ENCODE measurements at places on chromosomes 16 and 17.

- no peak for DNase-seq
Observed at GRCh38 chr16:81477697-81478693, 33.4 kb downstream of the CMIP start.

DNA sequence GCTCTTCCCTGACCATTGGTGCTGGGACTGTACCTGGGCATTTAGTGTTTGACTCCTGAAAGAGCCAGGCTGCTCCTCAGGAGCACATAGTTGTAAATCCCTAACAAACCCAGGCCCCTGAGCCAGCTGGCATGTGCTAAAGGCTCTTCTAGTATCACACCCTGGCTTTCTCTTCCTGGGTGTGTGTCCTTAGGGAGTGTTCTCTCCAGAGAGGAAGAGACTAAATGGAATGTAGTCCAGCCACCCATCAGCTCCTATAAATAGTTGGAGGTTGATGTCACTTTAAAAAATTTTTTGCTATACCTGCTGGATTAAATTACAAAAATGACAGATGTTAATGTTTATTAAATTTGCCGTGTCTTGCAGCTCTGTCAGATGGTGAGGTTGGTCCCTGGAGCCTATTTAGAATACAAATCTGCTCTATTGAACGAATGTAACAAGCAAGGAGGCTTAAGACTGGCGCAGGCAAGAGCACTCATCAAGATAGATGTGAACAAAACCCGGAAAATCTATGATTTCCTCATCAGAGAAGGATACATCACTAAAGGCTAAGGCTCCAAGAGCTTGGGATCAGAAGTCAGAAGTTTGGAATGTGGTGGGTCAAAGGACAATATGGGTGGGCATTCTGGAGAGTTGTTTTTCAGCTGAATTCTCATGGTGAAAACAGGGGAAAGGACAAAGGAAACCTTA lies 13.1 kb upstream of the DUSP14 start:
- DNase-seq: peak; percentile 84

- no peak for DNase-seq
Observed at GRCh38 chr16:57649846-57650245, 18.3 kb upstream of the ADGRG3 start.

- DNase-seq: peak; percentile 59
Observed at GRCh38 chr17:49260011-49260816, 29.6 kb upstream of the PHOSPHO1 start.

- DNase-seq: peak; percentile 67
Observed at GRCh38 chr16:19130852-19131824, 17.4 kb downstream of the ITPRIPL2 start.

DNA sequence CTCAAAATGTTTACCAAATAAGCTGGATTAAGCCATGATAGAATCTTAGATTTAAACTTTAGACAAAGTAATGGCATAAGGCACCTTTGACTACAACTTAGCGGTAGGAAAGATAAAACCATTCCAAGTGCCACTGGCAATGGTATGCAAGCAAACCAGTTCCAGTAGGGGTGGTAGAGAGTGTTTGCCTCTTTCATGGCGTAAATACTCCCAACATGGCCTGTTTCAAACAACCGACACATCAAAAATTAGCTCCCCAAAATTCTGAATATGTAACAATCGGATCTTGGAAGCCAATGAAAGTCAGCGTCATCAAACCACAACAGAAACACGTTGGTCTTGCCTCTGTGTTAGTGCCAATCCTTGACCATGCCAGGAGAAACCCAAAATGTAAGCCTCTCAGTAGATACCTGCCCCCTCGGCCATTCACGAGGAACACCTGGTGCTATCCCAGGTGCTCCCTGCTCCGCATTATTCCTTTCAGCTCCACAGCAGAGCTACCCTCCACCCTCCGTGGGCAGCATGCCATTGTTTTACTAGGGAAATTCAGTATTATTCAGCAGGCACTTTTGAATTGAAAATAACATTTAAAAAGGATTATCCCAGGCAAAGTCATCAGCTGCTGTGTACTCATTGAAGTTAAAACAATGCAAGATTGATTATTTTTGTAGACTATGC lies 307.8 kb upstream of the CDH11 start:
- DNase-seq: no peak

- no peak for DNase-seq
Observed at GRCh38 chr17:49383060-49383459, 21.0 kb upstream of the ZNF652 start.

- no peak for DNase-seq
Observed at GRCh38 chr17:63275318-63275970, 170.7 kb downstream of the CYB561 start.

DNA sequence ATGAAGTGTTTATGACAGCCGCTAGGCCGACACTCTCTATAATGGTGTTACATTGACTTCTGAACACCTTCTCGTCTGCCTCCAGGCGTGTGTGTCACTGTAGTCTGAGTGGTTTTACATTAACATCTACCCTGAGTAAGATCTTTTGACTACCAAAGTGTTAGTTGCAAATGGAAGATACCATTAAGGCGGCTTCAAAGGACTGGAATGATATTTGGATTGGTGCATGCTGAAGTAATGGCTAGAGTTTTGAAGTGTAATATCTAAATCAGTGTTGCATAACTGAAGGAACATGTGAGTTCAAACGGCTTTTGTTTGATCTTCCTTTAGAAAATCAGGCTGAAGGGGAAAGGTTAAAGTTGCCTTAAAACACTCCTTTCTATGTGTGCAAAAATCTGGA lies 52.2 kb downstream of the BCAS3 start:
- no peak for DNase-seq

DNA sequence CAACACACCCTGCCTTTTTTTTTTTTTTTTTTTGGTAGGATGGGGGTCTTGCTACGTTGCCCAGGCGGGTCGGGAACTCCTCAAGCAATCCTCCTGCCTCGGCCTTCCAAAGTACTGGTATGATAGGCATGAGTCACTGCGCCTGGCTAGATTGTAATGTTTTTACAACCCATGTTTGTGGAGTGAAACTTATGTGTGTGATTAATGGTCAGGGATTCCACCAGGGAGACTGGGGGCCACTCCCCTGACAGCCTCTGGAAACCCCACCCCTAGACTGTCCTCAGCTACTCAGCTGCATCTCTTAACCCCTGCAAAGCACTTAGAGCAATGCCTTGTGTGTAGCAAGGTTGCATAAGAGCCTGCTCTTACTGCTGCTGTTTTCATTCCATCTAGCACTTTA lies 220.5 kb downstream of the PARN start:
- no peak for DNase-seq

GRCh38 chr17:35051183-35051578 lies 12.3 kb downstream of the RFFL start:
- DNase-seq: no peak

DNA sequence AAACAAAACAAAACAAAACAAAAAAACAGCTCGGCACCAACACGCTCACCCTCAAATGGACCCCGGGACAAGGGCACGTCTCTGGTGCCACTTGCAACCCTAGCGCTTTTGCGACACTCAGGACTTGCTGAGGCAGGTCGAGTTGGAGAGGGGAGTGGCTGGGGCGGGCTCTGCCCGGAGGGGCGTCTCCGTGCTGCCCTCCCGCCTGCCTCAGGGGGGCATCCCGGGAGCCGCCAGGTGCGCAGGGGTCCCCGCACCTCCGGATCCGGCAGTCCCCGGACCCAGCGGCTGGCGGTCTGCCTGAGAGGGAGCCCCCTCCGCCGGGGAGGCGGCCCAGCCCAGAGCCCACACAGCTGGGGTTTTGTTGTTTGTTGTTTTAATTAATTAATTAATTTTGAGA lies at the start of gene SLC52A1:
Gene SLC52A1 (minus strand): TSS at position 112 of the 400 bp plus-strand sequence. CDS start 820 bp downstream, outside the sequence.
- DNase-seq: peak; percentile 25

- DNase-seq: no peak
Observed at GRCh38 chr16:73192232-73192894, 144.4 kb upstream of the ZFHX3 start.

DNA sequence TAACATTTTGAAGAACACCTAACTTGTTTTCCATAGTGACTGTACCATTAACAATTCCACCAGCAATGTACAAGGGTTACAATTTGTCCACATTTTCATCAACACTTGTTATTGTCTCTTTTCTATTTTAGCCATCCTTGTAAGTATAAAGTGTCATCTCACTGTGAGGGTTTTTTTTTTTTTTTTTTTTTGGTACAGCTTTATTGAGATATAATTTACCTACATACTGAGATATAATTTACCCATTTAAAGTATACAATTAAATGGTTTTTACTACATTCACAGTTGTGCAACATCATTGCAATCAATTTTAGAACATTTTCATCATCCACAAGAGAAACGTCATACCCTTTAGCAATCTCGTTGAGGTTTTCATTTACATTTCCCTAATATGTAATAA lies 17.9 kb upstream of the TMIGD1 start:
- DNase-seq: no peak
